Head of caudate nucleus (tissue), 42 donors: ENCODE measurements at places on chromosomes 11 and 22.

DNA sequence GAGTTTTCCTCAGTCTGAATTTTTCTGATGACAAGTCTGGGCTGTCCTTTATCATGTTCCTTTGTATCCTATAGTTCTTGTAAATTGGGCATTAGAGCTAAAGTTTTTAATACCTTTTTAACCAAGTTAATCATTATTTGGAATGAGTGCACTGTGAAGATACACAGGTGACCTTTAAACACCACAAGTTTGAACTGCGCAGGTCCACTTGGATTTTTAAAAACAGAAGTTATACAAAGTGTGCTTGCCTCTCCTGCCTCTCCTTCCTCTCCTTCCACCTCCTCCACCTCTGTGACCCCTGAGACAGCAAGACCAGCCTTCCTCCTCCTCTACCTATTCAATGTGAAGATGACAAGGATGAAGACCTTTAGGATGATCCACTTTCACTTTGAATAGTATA lies 4.4 kb upstream of the TCP11L1 start:
- no peak for DNase-seq

DNA sequence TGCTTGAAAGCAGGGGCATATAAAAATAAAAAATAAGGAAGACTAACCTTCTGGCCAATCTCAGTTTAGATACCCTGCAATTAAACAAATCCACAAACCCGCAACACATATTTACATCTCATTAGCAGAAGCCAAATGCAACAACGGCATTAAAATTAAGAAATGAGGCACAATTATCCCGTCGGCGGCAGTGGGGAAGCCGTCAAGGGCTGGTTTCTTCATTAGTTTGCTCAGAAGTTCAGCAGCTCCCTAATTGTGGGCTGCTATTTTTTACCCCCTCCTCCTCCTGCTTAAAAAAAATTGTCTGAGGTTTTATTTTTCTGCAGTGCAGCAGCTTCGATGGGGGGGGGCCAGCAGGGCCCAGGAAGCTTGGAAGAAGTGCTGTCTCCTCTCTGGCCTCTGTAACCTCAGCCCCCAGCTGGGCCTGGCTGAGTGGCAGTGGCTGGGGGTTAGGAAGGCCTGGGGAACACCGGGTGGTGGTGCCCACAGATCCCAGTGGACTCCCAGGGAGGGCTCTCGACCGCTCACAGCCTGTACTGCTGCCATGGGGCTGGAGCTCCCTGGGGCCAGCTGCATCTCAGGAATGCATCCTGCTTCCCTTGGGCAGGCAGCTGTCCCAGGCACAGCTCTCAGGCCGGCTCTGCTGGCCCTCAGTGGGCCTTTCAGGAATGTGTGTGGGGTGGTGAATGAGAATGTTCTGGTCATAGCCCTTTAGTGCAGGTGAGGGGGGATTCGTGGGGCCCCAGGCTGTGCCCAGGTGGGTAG lies 148.7 kb upstream of the B3GAT1 start:
- no peak for DNase-seq

DNA sequence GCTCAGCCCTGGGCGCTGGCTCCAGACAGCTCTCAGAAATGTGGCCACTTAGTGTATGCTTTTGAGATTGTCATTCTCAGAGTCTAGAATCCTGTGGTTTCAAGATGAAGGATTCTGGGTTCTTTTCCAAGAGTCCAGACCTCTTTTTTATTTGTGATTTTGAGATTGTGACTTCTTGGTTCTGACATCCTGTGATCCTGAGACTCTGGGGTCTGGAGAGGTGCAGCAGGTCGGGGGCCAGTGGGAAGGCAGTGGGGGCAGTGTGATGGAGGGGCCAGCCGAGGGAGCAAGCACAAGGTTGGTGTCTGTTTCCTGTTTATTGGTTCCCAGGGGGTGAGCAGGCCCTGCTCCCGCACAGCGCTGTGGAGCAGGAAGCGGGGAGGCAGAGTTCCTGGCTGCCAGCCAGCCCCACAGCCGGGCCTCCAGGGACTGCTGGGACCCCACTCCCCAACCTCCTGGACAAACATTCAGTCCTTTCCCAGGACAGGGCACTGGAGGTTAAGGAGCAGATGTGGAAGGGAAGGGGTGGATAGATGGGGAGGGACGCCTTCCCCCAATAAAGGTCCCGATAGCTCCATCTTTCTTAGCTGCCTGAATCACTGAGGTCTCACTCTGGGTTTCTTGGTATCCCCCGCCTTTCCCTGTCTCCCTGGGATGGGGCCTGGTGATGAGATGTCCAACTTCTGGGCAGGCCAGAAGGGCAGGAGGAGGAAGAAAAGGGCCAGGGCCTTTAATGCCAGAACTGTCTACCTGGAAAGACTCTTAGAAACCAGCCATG lies 13.7 kb downstream of the ARHGEF17 start:
- no peak for DNase-seq

DNA sequence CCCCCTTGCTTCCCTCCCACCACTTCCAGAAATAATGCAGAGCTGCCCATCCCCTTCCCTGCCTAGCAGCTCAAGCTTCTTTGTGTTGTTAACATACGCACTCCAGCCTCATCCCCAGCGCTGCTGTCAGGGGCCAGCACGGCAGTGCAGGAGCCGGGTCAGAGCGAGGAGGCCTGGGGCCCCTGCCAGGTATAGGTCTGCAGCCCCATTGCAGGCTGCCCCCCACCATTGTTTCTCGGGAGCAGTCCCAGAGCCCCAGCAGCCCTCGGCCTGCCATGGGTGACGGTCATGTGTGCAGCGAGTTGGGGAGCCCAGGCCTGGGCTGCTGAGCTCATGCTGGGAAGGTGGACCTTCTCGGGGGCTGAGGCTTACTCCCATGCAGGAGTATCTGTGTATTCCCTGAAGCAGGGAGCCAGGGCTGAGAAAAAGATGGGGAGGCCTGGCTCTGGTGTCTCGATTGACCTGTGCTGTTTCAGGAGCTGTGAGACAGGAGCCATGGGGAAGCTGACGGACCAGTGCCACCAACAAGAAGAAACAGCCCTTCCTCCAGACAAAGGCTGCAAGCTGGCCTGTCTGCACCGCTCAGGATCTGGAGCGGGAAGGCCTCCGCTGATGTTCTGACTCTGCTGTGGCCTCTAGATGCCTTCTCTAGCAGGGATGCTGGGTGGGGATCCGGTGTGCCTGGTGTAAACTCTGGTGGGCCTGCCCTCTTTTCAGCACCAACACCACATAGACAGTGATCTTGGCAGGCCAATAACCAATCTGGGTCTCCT lies 220.5 kb upstream of the B3GAT1 start:
- no peak for DNase-seq

- DNase-seq = no peak
Measured at GRCh38 chr22:45426387-45426786, 12.9 kb downstream of the RIBC2 start.

DNA sequence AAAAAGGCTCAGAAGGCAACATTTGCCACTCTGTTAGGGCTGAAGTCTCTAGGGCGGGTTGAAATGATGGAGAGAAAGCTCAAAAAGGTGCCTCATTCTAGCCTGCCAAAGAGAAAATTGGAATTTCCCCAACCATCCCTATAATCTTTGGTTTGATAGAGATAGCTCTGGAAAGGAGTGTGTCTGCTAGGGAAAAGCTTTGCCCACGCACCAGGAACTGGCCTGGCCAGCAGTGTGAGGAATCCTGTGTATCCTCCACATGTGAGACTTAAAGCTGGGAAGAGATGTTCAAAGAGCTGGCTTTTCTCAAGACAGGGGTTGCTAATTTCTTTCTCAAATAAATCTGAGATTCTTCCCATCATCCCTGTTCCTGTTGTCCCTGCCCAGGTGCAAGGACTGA lies 193.7 kb downstream of the OPCML start:
- DNase-seq = no peak

DNA sequence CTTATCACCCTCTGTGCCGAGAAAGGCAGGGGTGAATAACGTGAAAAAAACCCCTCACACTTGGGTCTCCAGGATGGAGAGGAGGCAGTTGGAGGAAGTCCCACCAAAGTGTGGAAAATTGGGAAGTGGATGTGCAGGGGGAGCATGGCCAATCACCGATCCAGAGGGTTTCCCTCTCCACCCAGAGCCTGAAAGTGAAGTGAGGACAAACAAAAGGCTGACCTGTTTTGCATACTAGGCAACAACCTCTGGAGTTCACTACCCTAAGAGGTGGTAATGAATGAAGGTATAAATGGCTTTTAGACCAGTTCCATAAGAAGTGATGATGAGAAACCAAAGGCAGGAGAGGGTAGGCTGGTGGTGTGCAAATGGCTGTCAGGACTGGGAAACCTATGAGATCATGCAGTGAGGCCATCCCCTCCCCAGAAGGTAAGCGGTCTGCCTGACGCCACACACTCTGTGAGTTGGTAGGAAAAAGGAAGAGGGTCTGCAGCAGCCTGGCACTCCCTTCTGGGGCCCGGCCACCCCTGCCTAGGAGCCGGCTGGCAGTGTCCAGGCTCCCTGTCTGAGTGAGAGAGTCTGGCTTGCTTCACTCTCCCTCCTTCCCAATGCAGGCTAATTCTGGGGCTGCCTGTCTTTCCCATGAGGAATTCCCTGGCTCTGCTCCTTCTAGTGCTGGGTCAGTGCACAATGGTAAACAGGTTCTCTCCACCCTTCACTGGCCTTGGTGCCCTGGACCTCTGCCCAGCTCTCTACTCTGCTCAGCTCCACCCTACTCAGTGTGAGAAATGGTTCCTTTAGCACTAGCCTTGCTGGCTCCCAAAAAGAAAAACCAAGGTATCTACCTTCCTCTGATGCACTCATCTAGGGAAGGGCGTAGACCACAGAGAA lies 15.6 kb downstream of the TBC1D10A start:
- no peak for DNase-seq

- no peak for DNase-seq
Measured at GRCh38 chr11:100684101-100685065, 2.7 kb upstream of the ARHGAP42 start.

GRCh38 chr11:47464483-47464882 lies 15.5 kb upstream of the RAPSN start:
- DNase-seq = no peak

DNA sequence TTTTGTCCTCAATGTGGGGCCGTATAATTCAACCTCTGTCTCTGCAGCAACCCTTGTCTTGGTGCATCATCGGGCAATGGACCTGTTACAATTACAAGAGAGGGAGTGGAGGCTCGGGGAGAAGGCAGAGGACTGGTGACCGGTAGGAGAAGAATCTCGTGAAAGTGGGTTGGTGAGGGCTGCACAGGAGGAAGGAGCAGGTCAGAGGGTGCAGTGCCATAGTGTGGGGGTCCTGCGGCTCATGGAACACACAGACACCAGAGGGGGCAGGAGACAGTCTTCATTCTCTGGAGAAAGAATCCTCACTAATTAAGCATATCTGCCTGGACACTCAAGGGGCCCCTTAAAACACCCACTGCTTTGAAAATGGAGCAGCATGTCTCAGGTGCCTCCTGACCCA lies 174.7 kb upstream of the B3GAT1 start:
- no peak for DNase-seq

DNA sequence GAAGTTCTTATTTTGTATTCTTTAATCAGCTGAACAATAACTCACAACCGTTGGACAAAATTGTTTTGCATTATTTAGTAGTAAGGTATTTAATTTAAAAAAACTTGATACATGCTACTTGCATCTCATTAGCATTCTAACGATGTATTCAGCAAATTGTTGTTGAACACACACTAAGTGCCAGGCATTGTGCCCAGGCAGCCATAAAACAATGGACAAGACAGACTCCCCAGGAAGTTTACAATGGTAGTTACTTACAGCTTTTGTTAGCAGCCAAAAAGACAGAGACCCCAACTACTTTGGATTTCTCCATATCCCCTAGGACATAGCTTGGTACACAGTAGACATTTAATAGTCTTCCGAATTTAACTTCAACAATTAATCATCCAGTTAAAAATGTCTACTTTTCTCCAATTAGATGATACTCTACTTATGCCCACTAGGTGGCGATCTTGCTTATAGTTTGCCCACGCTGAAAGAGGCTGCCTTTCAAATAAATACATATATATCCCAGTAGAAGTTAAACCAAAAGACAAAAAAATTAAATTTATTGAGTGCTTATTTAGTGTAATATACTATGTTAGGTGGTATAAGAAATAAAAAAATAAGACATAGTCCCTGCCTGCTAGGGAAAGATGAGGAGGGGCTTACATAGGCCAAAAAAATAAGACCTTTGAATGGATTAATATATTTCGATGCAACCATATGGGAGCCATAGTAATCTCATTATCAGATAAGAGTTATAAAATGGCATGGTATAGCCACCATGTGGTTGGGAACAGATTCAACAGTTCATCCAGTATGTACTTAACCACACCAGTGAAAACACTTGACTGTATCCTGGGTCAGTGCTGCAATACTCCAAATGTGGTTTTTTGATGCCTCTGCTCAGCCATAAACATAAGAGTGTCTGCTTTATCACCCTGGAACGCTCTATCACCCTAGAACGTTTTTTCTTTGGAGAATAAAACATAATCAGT lies 2.0 kb upstream of the FJX1 start:
- DNase-seq = peak; percentile 78
